ENCODE measurements at places on chromosomes 12 and 14. TPM values are rescaled to one million over a fixed set of nuclear protein-coding genes. Genes with fewer than 3 reads are reported as not detected.

Gene KCNK13
- not detected for total RNA-seq

Gene TROAP
- total RNA-seq, result 79.4 TPM

Gene CLEC9A
- total RNA-seq, result not detected

Gene ADCY6
- 48.3 TPM for total RNA-seq

Gene AEBP2
- total RNA-seq, result 37.2 TPM

Gene C12orf60
- total RNA-seq, result 4.0 TPM

Gene PTPN21
- total RNA-seq, result 4.0 TPM

Gene PLEKHH1
- total RNA-seq, result 13.6 TPM

- peaks cover 68% of the 10 kb centered on the region for H3K27me3 ChIP-seq
- H3K27ac ChIP-seq, result no peak overlapping the region
- H3K4me1 ChIP-seq, result no peaks in the 10 kb centered on the region
- H3K36me3 ChIP-seq, result no peaks in the 10 kb centered on the region
- H3K4me3 ChIP-seq, result no peak overlapping the region
- DNase-seq, result no peak
Measured at GRCh38 chr12:130992979-130993538, 39.4 kb downstream of the ADGRD1 start.

- H3K36me3 ChIP-seq, result no peaks in the 10 kb centered on the region
- H3K4me3 ChIP-seq, result no peak overlapping the region
- DNase-seq, result no peak
- no peaks in the 10 kb centered on the region for H3K27me3 ChIP-seq
- H3K4me1 ChIP-seq, result no peaks in the 10 kb centered on the region
- no peak overlapping the region for H3K27ac ChIP-seq
Measured at GRCh38 chr14:30005114-30005808, 77.6 kb upstream of the PRKD1 start.

DNA sequence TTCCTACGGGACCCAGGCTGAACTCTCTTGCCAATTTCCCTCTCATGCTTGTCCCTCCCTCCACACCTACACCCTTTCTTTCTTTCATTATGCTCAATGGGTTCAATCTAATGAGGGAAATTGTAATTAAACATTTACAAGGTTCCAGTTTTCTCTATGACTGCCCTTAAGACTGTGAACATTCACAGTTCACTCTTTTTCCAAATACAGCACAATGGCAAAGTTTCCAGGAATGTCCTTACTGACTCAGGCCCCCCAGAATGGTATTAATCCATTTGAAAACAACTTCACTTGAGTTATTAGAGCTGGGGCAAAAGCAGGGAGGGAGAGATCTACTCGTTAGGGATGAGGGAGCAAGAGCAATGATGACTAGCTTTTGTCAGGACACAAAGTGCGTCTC lies 892.1 kb downstream of the NRXN3 start:
- H3K4me1 ChIP-seq, result no peaks in the 10 kb centered on the region
- no peaks in the 10 kb centered on the region for H3K27me3 ChIP-seq
- H3K27ac ChIP-seq, result no peak overlapping the region
- no peak for DNase-seq

DNA sequence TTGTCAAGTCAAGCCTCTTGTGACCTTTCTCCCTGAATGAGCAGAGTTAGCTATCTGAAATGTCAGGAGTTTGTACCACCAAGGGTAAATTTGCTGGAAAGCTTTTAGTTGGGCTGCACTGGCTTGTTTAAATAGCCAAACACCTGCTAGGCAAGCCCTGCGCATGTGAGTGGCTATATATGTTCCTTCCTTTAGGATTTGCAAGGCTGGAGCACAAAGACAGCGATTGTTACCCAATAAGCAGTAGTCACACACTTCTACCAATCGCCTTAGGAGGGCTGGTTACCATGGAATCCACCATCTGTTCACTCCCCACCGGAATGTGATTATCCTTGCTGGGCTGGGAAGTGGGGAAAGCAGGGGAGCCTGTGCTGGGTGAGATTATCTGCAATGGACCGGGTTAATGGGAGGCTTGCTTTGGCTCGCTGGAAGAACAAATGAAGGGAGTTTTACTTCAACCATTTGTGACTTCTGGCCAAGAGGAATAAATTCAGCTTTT lies 102.5 kb downstream of the FGD4 start:
- H3K27me3 ChIP-seq, result no peaks in the 10 kb centered on the region
- no peak overlapping the region for H3K4me3 ChIP-seq
- no peak for DNase-seq
- no peaks in the 10 kb centered on the region for H3K36me3 ChIP-seq

GRCh38 chr12:26198742-26199141 lies 3.4 kb downstream of the SSPN start:
- H3K27ac ChIP-seq, result no peak overlapping the region
- no peaks in the 10 kb centered on the region for H3K27me3 ChIP-seq
- H3K36me3 ChIP-seq, result no peaks in the 10 kb centered on the region

GRCh38 chr12:42261708-42262107 lies 23.7 kb upstream of the YAF2 start:
- no peak overlapping the region for H3K4me3 ChIP-seq
- DNase-seq, result no peak
- H3K4me1 ChIP-seq, result no peaks in the 10 kb centered on the region

DNA sequence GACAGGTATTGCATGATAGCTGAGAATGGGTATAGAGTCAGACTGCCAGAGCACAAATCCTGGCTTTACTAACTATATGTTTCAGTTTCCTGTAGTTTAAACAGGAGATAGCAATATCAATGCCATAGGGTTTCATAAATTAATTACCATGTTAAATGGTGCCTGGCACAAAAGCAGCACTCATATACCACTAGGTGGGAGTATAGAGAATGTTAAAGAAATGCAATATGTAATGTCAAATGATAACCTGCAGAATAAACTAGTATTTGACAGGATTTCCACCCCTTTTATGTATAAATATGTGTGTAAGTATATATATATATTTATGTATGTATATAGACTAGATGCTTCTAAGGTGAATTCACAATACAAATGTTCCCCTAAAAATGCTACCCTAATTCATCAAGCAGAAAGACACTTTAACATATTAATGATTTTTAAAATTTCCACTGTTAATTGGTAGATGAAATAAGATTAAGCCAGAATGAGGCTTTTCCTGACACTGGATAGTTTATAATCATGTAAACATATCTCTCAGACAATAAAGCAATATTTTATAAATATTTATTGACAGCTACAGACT lies 8.6 kb downstream of the WDR89 start:
- no peak overlapping the region for H3K4me3 ChIP-seq
- peak; percentile 44 for DNase-seq
- no peaks in the 10 kb centered on the region for H3K4me1 ChIP-seq
- no peak overlapping the region for H3K27ac ChIP-seq
- no peaks in the 10 kb centered on the region for H3K27me3 ChIP-seq

- no peak for DNase-seq
- no peaks in the 10 kb centered on the region for H3K36me3 ChIP-seq
- H3K4me3 ChIP-seq, result no peak overlapping the region
Measured at GRCh38 chr14:87409393-87409792, 583.6 kb downstream of the GALC start.

- H3K27me3 ChIP-seq, result no peaks in the 10 kb centered on the region
- no peak for DNase-seq
- H3K27ac ChIP-seq, result no peak overlapping the region
Measured at GRCh38 chr12:118328486-118329330, 44.0 kb downstream of the TAOK3 start.

- no peaks in the 10 kb centered on the region for H3K27me3 ChIP-seq
- DNase-seq, result no peak
- no peak overlapping the region for H3K4me3 ChIP-seq
Measured at GRCh38 chr14:100011628-100012325, 53.4 kb upstream of the EVL start.

DNA sequence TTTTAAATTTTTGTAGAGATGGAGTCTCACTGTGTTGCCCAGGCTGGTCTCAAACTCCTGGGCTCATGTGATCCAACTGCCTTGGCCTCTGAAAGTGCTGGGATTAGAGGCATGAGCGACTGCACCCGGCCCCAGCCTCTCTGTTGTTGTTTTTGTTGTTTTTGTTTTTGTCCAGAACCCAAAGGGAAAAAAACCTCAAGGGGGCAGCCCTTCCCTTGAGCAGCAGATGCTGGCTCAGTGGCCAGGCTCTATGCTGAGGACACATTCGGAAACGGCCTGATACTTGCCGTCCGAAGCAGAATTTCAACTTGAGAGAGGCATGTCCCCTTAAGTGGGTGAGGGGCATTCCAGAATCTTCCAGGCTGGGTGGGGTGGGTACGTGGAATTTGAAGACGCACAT lies 6.7 kb downstream of the MVK start:
- no peak overlapping the region for H3K4me3 ChIP-seq
- no peaks in the 10 kb centered on the region for H3K27me3 ChIP-seq
- H3K4me1 ChIP-seq, result peaks cover 17% of the 10 kb centered on the region

DNA sequence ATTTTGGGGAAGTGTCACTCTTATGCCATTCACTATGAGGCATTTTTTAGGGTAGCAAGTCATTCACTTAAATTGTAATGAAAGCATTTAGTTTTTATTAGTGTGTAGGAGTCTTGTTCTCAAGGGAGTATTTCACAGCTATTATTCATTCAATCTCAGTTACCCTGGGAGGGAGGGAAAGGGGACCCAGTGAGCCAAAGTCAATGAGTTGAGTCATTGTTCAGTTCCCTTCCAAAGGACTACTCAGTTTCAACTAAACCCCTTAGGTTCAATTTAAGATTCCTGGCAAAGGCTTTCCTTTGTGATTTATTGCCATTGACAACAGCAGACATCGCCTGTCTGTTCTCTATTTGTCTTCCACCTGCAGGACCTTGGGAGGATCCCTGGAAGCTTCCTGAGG lies 29.3 kb upstream of the RASSF8 start:
- DNase-seq, result no peak
- H3K27me3 ChIP-seq, result no peaks in the 10 kb centered on the region
- H3K4me3 ChIP-seq, result no peak overlapping the region
- no peaks in the 10 kb centered on the region for H3K36me3 ChIP-seq

GRCh38 chr12:90299666-90300065 lies 591.0 kb upstream of the ATP2B1 start:
- H3K27me3 ChIP-seq, result no peaks in the 10 kb centered on the region
- H3K4me1 ChIP-seq, result 0 out of 2 replicates have a peak, but pooled peaks cover 5% of the 10 kb centered on the region
- no peaks in the 10 kb centered on the region for H3K36me3 ChIP-seq
- H3K27ac ChIP-seq, result no peak overlapping the region
- H3K4me3 ChIP-seq, result no peak overlapping the region

DNA sequence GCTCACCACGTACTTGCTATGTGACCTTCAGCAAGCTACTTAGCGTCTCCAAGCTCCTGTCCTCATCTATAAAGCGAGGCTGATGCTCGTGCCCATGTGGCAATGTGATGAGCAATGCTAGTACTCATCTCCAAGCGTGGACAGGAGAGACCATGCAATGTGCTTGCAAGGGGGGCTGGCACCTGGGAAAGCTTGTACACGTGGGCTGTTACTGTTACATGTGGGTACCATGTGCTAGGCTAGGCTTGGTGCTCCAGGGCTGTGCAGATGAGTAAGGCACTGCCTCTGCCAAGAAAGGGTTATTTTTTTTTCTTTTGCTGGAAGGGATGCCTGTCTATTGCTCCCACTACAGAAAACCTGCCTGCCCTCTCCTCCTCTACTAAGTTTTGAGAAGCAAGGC lies 46.6 kb downstream of the TSPAN11 start:
- DNase-seq, result no peak
- H3K36me3 ChIP-seq, result no peaks in the 10 kb centered on the region
- peaks cover 32% of the 10 kb centered on the region for H3K4me1 ChIP-seq
- no peak overlapping the region for H3K27ac ChIP-seq
- no peaks in the 10 kb centered on the region for H3K27me3 ChIP-seq

DNA sequence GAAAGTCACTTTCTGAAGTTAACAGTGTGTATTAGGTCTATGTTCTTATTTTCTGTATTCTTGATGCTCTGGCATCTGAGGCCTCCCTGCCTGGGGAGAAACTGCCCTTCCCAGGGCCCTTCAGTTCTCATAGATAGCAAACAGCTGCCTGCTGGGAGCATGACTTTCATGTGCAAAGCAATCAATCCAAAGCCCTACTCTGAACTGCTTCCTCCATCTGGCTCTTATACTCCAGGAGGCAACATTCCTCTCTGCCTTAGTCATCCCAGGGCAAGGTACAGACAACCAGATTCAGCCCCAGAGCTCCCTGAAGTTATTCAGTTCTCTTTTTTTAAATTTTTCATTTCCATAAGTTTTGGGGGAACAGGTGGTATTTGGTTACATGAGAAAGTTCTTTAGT lies 41.7 kb upstream of the RIN3 start:
- H3K4me1 ChIP-seq, result peaks cover 44% of the 10 kb centered on the region
- no peak overlapping the region for H3K4me3 ChIP-seq
- H3K27ac ChIP-seq, result peak overlapping the region; percentile 55
- DNase-seq, result peak; percentile 53
- H3K36me3 ChIP-seq, result no peaks in the 10 kb centered on the region

DNA sequence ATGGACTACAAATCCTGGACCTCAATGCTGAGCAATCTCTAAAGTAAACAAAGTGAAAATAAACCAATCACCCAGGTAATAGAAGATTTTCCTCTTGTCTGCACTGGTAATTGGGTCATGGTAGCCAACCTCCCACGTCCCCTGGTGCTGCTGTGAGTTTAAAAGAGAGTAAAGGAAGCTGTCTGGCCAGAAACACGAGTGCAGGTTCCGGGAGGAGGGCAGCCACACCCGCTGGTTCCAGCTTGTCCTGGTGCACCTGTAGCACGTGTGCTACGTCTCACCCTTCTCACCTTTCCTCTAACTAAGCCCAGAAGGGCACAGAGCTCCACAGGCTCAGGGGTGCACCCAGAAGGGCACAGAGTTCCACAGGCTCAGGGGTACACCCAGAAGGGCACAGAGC lies 5.4 kb downstream of the CRACR2A start:
- no peak for DNase-seq
- H3K36me3 ChIP-seq, result no peaks in the 10 kb centered on the region
- H3K4me1 ChIP-seq, result no peaks in the 10 kb centered on the region
- no peak overlapping the region for H3K4me3 ChIP-seq

DNA sequence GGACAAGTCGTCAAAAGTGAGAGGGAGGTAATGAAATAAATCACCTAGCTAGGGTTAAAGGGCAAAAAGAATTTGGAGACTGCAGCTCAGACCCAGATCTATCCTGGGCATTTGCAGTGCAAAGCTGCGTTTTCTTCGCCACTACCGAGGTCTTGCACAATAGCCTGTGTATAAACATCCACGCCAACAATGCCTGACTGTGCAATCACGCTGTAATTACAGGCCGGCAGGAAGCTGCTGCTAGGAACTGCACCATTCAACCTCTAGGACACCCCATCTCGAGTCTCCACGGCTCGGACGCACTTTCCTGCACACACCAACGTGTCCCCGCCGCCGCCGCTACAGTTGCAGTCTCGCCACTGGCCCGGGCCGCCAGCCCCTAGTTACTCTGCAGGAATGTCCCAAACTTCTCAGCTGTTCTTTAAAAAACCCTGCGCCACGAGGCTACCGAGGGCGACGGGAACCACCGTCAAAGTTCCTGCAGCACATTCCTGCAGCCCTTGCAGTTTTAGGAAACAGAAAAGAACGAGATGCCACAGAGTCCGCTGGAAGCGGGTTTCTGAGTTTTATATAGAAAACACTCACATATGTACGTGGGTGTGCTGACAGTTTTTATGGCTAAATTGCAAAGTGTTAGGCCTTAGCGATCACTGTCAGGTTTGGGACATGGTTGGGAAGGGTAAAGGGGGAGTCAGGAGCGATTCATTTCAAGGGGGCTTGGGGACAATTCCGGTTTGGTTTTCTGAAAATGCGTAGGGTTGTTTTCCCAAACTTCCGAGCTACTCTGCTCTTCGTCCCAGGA lies 65.6 kb upstream of the PTGR2 start:
- H3K27me3 ChIP-seq, result no peaks in the 10 kb centered on the region
- H3K4me1 ChIP-seq, result peaks cover 38% of the 10 kb centered on the region
- H3K36me3 ChIP-seq, result no peaks in the 10 kb centered on the region
- peak; percentile 61 for DNase-seq
